Natural killer cell (primary cell): ENCODE measurements at places on chromosomes 11 and 22. TPM values are rescaled to one million over a fixed set of nuclear protein-coding genes. Genes with fewer than 3 reads are reported as not detected.

The CRYBA4 gene
- not detected for total RNA-seq

- H3K4me1 ChIP-seq, result no peaks in the 10 kb centered on the region
- H3K4me3 ChIP-seq, result no peak overlapping the region
- H3K27ac ChIP-seq, result no peak overlapping the region
- no peaks in the 10 kb centered on the region for H3K27me3 ChIP-seq
- no peak for DNase-seq
Observed at GRCh38 chr11:128398517-128399250, 188.7 kb downstream of the ETS1 start.

DNA sequence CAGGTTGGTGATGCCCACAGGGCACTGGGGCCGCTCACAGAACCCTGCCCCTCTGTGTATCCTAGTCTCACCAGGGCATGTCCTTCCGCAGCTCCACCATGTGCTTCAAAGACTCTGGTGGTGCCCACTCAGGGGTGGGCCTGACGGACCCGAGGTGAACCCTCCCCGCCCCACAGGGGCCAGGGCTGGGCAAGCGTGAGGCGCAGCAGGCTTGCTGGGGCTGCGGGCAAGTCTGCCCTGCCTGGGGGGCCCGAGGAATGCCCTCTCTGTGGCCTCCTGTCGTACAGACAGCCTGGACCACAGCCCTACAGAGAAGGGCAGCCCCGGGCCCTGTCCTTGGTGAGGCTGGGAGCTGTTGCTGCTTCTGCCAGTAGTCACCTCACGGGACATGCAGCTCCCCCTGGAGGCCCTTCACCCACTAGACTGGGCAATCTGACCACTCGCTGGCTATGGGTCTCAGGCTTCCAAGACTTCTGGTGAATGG is 40.2 kb downstream of the TBX1 start:
- no peaks in the 10 kb centered on the region for H3K27me3 ChIP-seq
- DNase-seq, result no peak
- H3K36me3 ChIP-seq, result no peaks in the 10 kb centered on the region
- H3K4me3 ChIP-seq, result no peak overlapping the region
- no peaks in the 10 kb centered on the region for H3K4me1 ChIP-seq
- H3K27ac ChIP-seq, result no peak overlapping the region

GRCh38 chr11:43987384-43988039 is 45.1 kb downstream of the C11orf96 start:
- H3K4me1 ChIP-seq, result no peaks in the 10 kb centered on the region
- H3K27ac ChIP-seq, result no peak overlapping the region
- H3K36me3 ChIP-seq, result no peaks in the 10 kb centered on the region
- no peak overlapping the region for H3K4me3 ChIP-seq
- H3K27me3 ChIP-seq, result no peaks in the 10 kb centered on the region
- no peak for DNase-seq

DNA sequence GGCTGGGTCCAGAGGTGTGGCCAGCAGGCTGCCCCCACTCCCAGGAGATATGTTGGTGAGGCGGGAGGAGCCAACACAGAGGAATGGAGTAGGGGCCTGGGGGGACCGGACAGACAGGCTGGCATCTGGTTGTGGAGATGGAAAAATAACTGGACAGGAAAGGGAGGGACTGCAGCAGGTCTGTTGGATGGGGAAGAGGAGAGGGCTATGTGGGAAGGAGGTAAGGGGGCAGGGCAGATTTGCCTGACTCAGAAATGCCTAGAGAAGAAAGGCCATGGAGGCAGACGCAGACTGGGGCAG is 160.4 kb downstream of the TRIM29 start:
- no peak overlapping the region for H3K27ac ChIP-seq
- DNase-seq, result no peak
- H3K4me3 ChIP-seq, result no peak overlapping the region
- peaks cover 2% of the 10 kb centered on the region for H3K27me3 ChIP-seq
- H3K36me3 ChIP-seq, result no peaks in the 10 kb centered on the region
